ENCODE measurements at places on chromosomes 5 and 9.

GRCh38 chr5:149015126-149015525 lies 47.7 kb downstream of the SH3TC2 start:
- no peak for DNase-seq

GRCh38 chr9:116390303-116391228 lies 237.0 kb downstream of the PAPPA start:
- no peak for DNase-seq

GRCh38 chr5:108765647-108766046 lies 17.9 kb downstream of the FER start:
- DNase-seq, result no peak

DNA sequence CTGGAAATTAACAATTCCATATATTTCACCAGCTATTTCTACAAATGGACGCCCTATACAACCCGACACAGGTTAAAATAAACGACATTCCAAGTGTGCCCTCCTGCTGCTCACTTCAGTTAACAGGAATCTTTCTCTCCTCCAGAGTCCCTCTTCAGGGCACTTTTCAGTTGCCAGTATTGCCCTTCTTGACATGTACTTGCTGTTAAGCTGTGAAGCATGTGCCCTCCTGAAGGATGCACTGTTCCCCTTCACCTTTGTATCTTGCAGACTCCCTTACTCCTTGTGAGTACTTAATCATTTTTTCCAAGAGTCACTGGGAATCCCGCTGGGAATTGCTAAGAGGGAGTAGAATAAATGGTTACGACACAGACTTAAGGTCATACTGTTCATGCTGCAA lies 364.1 kb downstream of the CTNND2 start:
- no peak for DNase-seq

DNA sequence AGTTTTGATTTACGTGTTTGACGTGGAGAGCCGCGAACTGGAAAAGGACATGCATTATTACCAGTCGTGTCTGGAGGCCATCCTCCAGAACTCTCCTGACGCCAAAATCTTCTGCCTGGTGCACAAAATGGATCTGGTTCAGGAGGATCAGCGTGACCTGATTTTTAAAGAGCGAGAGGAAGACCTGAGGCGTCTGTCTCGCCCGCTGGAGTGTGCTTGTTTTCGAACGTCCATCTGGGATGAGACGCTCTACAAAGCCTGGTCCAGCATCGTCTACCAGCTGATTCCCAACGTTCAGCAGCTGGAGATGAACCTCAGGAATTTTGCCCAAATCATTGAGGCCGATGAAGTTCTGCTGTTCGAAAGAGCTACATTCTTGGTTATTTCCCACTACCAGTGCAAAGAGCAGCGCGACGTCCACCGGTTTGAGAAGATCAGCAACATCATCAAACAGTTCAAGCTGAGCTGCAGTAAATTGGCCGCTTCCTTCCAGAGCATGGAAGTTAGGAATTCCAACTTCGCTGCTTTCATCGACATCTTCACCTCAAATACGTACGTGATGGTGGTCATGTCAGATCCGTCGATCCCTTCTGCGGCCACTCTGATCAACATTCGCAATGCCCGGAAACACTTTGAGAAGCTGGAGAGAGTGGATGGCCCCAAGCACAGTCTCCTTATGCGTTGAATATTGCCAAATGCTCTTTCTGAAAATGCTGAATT lies 850 bp downstream of the RRAGA start:
- DNase-seq, result no peak

- no peak for DNase-seq
Observed at GRCh38 chr5:591746-592145, 20.4 kb upstream of the CEP72 start.
